ENCODE measurements at places on chromosomes 3 and 15.
A peak's percentile ranks its signal among the peaks of the same experiment; 100 is the strongest.

- DNase-seq: no peak
Observed at GRCh38 chr3:73926360-73927202, 301.8 kb upstream of the PDZRN3 start.

- no peak for DNase-seq
Observed at GRCh38 chr3:160612386-160613075, 47.2 kb upstream of the KPNA4 start.

DNA sequence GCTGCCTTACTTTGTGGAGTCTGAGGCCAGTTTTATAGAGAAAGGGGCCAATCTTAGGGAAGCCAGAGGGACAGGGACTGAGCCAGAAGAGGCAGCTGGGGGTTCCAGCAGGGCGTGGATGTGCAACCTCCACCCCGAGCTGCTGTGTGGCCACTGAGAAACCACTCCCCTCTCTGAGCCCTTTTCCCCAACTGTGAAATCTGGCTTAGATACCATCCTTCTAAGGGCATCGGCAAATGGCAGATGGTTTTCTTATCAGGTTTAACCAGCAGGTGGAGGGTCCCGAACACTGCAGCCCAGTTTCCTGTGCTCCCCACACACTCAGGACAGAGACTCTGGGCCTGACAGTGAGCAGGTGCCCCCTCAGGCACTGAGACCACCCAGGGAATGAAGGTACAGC, 55.8 kb upstream of the SLC6A6 start:
- no peak for DNase-seq

DNA sequence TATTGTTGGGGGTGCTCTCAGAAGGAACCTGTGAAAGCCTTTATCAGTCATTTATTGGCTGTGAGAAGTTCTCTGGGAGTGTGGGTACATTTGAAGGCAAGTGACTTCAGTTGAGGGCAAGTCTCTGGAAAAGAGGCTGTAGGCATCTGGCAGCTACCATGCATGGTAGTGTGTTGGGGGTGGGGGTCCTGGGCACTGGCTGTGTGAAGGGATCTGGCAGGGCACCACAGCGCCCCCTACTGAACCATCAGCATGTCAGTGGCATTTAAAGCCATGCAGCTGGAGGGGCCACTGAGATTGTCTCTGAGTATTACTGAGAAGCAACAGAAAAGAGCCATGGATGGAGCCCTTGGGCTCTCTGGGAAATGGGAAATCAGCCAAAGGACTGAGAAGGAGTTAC, 30.6 kb downstream of the CRTAP start:
- no peak for DNase-seq

DNA sequence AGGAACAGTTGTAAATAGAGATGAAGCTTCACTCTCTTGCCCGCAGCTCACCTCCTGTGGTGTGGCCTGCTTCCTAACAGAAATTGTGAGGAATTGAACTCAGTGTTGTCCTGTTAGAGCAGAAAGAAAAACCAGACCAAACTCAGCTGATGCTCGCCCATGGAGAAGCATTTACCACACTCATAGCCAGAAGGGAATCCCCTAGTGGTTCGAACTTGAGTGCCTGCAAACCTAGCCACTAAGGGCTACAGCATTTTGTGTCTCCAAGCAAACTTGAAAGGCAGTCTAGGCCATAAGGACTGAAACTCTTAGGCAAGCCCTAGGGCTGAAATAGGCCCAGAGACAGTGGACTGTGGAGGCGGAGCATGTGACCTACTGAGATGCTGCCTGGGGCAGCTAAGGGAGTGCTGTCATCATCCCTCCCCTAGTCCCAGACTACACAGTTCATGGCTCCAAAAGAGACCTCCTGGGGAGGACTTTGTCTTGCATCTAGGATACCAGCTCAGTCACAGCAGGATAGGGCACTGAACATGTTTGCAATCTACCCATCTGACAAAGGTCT, 44.5 kb upstream of the MCTP2 start:
- DNase-seq: no peak

- DNase-seq: no peak
Observed at GRCh38 chr3:69983546-69984265, 15.8 kb upstream of the SAMMSON start.

GRCh38 chr3:110905121-110905520, 166.5 kb upstream of the NECTIN3 start:
- no peak for DNase-seq

GRCh38 chr3:53820756-53821580, 25.3 kb downstream of the CHDH start:
- no peak for DNase-seq

DNA sequence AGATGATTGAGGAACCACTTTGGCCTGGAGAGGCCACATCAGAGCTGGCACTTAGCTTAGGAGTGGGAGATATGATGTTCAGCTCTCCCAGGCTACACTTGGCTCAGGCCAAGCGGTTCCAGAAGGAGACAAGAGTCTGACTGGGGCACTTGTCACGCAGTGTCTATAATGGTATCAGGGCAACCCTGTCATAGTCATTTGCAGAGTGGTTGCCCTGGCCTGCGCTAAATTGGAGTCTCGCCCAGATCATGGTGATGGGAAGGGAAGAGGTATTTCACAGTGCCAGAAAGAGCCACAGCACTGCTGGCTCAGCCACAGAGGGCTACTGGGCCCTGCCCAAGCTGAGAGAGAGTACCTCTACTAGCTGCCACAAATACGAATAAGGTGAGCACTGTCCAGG, 186.9 kb upstream of the CRBN start:
- DNase-seq: no peak

DNA sequence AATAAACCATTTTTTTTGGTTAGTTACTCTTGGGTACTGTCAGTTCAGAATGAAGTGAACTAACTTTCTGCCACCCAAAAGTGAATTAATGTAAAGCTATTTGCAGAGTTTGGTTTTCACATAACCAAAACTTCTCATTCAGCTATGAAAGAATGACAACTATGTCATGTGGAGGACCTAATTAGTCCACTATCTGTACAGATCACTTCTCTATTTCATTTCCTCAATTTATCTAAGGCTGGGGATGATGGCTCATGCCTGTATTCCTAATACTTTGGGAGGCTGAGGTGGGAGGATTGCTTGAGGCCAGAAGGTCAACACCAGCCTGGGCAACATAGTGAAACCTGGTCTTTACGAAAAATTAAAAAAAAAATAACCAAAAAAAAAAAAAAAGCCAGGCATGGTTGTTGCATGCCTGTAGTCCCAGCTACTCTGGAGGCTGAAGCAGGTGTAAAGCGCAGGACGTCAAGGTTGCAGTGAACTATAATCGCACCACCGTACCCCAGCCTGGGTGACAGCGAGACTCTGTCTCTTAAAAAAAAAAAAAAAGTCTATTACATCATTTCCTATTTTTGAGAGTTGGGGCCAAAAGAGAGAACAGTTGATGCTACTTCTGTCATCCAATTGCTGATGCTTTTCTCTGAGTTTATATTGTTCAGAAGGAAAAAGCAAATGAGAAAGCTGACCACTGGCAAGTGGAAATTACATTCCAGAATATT, 8.7 kb downstream of the HYPK start:
- DNase-seq: no peak

DNA sequence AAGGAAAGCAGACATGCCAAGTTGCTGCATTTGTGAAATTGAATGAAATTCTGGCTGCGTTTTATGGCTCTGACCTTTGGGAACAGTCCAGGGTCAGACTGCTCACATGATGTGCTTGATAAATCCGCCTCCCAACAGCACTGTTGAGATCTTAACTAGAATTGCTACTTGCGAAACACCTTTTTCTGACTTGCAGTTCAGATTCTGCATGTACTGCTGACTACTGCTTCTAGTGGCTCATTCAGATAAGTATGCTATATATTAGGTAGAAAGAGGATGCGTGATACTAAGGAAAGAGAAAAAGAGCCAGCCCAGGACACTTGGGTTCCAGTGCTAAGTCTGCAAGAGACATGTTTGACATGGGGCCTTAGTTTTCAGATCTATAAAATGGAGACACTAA, 129.4 kb downstream of the LPP start:
- DNase-seq: no peak

DNA sequence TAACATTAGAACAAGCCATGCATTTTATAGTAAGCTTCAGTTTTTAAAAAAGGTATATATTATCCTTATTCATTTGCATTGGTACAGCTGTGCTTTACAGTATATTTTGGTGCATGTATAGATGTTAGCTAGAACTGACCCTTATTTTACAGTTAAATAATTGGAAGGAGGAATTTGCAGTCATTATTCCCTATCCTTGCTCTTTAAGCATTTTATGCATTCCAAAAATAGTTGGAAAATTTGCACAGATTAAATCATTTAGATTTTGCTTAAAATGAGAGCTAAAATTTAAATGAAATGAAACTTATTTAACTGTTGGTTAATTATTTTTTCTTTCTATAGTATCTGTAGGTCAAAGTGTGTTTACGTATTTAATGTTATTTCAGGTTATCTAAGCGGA, 667.1 kb downstream of the NAALADL2 start:
- no peak for DNase-seq

DNA sequence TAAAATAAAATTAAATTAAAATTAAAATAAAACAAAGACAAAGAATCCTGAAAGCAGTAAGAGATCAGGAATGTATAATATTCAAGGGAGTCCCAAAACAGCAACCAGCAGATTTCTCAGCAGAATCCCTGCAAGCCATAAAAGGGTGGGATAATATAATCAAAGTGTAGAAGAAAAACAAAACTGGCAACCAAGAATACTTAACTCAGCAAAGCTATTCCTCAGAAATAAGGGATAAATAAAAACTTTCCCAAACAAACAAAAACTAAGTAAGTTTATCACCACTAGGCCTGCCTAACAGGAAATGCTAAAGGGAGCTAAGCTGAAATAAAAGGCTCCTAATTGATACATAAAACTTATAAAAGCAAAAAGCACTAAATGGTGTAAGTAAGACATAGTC, 29.8 kb downstream of the THBS1 start:
- no peak for DNase-seq

DNA sequence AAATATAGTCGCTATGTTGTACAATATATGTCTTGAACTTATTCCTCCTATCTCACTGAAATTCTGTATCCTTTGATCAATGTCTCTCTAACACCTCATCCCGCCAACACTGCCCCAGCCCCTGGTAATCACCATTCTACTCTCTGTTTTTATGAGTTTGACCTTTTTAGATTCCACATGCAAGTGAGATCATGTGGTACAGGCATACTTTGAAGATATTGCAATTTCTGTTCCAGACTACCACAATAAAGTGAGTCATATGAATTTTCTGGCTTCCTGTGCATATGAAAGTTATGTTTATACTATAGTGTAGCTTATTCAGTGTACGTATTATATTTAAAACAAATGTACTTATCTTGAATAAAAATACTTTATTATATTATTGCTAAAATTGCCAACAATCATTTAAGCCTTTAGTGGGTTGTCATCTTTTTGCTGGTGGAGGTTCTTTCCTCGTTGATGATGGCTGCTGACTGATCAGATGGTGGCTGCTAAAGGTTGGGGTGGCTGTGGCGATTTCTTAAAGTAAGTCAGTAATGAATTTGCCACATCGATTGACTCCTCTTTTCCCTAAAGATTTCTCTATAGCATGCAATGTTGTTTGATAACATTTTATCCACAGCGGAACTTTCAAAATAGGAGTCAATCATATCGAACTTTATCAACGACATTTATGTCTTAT, 257.2 kb downstream of the NFKBIZ start:
- DNase-seq: no peak

GRCh38 chr3:70805061-70805889, 492.8 kb upstream of the MDFIC2 start:
- DNase-seq: no peak

DNA sequence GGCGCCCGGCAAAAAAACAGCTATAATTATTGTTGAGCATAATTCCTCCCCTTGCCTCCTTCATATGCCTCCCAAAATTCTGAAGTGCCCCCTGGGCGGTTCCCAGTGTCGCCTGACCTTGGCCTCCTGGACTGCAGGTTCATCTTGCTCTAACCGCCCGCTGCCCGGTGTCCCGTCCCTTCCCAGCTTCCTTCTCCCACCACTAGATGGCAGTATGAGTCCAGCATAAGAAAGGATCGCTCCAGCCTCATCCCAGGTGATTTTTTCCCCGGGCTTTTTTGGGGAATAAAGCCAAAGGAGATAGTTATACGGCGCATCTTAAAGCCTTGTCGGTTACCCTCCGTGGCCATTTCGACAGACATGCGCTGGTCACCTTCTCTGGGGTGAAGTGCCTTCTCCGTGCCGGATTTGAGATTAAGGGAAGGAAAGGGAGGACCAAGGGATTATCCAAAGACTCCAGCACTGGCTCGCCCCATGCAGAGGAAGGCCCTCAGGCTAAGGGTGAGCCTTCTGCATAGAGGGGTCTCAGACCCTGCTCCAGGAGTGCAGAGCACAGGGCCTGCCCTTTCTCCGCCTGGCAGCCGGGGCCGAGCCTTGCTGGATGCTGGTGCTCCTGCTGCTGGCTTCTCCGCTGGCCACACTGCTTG, 45.8 kb upstream of the TRA2B start:
- DNase-seq: peak; percentile 28

GRCh38 chr3:179308001-179308400, 14.8 kb upstream of the ZNF639 start:
- no peak for DNase-seq

- no peak for DNase-seq
Observed at GRCh38 chr3:184812662-184813042, 686 bp downstream of the VPS8 start.

DNA sequence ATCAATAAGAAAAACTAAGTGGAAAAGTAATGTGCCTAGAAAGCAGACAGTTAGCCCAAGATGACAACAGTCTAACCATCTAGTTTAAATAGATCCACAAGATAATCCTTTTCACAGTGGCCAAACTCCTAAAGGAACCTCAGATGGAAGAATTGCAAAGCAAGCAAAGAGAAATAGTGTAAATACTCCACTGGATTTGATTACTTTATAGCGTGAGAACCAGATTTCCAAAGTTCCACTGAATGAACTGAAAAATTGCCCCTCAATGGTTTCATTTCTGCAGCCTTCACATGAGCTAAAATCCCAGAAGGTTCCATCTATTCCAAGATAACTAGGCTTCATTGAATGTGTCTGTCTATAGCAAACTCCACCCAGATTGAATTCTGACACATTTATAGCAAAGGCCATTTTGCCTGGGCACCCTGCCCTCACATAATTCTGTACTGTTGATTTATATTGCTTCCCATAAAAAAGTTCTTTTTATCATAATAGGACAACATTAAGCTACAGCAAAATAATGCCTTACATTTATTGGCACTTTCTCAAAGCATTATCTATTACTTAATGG, 129.7 kb upstream of the THBS1 start:
- DNase-seq: no peak

- DNase-seq: no peak
Observed at GRCh38 chr15:40081691-40082194, 26.9 kb downstream of the BMF start.

- DNase-seq: no peak
Observed at GRCh38 chr3:129586746-129587430, 19.6 kb downstream of the PLXND1 start.

GRCh38 chr3:152317184-152317583, 48.5 kb downstream of the MBNL1 start:
- DNase-seq: no peak

DNA sequence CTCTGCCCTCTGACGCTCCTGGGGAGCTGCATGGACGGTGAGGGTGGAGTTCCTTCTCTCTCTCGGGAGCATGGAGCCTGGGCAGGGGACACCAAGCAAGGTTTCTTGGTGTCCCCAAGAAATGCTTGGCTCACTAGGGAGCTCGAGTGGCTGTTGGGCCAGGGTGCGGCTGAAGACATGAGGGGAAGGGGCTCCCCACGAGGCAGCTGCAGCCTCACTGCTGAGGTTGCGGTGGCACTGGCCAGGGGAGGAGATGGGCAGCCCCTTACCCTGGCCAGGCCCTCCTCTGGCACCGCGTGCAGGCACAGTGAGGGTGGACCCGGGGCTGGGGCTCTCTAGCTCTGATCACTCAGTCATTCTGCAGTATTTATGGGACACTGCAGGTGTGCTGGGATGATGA, 43.5 kb upstream of the SLC41A3 start:
- no peak for DNase-seq

Data from activated naive CD4-positive, alpha-beta T cell (primary cell).